ENCODE measurements at places on chromosomes 1 and 21.

- DNase-seq: no peak
Measured at GRCh38 chr1:78591971-78592370, 28.3 kb upstream of the IFI44L start.

- DNase-seq: no peak
Measured at GRCh38 chr1:12434174-12434573, 183.8 kb downstream of the DHRS3 start.

DNA sequence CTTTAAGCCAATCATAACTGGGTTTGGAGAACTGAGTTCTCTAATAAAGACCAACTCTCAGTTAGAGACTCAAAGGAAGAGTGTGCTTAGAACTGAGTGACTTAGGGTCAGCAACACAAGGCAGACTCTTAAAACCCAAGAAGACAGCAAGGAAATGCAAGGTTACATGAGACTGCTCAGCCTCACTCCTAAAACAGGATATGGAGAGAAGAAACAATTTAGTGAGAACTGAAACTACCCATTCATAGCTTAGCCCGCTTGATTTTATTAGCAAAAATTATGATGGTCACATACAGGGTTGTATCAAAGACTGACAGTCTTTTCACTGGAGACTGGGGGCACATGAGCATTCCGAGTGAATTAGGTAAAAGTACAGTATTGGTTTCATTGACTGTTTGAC is 78.9 kb upstream of the DMRTA2 start:
- no peak for DNase-seq

DNA sequence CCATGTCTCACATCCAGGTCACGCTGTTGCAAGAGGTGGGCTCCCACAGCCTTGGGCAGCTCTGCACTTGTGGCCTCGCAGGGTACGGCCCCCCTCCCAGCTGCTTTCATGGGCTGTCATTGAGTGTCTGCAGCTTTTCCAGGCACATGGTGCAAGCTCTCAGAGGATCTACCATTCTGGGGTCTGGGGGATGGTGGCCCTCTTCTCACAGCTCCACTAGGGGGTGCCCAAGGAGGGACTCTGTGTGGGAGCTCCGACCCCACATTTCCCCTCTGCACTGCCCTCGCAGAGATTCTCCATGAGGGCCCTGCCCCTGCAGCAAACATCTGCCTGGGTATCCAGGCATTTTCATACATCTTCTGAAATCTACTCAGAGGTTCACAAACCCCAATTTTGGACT is 219.4 kb downstream of the LRRC7 start:
- no peak for DNase-seq

- DNase-seq: no peak
Measured at GRCh38 chr1:40265919-40266318, 7.9 kb downstream of the ZMPSTE24 start.

DNA sequence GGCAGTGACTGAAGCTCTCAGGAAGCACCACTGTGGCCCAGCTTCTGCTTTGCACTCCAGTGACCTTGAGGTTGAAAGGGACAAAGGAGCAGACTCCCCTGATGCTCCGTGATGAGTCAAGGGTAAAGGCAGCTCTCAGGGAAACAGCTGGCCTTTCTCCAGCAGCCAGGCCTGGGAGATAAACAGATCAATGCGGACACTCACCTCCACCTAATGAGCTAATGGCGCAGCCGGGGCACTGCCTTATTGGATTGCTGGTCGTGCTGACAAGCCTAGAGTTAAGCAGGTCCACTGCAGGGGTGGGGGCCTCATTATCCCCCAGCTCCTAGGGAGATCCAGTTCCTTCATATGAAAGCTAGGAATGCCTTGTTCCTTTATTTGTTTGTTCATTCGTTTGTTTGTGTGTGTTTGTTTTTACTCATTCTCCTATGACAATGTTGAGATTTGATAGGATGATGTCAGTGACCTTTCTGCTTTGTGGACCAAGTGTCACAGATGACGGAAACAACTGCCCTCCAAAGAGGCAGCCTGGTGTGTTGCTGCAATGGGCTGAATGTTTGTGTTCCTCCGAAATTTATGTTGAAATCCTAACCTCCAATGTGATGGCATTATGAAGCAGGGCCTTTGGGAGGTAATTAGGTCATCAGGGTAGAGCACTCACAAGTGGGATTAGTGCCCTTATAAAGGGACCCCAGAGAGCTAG is 141.4 kb upstream of the BEND5 start:
- DNase-seq: no peak

GRCh38 chr1:156124557-156125483 is 10.3 kb downstream of the LMNA start:
- no peak for DNase-seq

DNA sequence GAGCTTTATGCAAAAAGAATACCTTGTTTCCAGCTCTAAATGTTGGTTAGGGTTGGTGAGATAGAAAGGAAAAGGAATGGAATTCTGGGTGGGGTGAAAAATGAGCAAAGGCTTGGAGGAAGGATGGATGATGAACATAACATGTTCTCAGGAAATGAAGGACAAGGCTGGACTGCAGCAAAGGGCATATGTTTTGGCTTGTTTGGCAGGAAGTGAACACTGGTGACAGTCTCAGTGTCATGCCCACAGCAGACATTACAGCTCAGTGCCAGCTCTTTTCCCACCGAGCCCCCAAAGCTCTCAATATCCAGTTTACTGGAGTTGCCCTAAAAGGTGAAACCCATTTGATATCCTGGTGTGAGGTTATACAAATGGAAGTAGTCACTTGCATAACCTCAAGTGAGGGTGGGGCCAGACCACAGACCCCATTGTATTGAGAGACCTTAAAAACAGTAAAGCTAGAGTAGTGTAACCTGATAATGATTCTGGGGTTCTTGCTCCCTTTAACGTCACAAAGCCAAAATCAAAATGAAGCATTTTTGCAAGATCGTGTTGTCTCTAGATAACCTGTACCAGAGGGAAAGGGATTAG is 270.6 kb downstream of the NFIA start:
- DNase-seq: no peak

DNA sequence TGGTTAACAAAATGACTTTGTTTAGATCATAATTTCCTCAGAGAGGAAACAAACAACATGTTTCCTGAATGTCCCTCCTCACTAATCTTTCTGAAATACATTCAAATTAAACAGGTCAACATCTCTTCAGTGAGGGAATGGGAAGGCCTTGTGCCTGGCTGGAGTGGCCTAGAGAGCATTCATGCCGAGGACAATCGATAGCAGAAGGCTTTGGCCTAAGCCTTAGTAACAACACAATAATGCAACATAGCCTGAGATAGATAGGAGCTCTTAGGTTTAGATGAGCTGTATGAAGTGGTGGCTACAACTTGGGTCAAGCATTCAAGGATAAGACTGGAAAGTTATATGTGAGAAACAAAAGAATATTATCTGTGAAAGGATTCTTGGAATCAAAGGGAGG is 37.4 kb downstream of the ILDR2 start:
- no peak for DNase-seq

GRCh38 chr1:169041366-169041765 is 65.1 kb upstream of the ATP1B1 start:
- peak; percentile 30 for DNase-seq

- no peak for DNase-seq
Measured at GRCh38 chr1:22893292-22893691, 79.4 kb downstream of the LACTBL1 start.

DNA sequence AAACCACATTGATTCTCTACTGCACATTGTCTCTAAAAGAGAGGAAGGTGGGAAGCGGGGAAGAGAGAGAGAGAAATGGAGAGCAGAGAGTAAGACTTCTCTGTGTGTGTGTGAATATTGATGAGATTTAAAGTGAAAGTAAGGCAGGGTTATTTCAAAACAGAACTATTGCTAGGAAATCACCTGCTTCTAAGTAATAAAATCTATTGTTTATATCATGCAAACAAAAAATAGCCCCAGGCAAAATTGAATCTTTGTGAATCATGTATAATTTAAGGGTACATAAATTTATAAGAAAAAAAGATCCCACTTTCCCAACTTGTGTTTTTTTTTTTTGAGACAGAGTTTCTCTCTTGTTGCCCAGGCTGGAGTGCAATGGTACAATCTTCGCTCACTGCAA is 1.2 kb upstream of the GBP7 start:
- no peak for DNase-seq

DNA sequence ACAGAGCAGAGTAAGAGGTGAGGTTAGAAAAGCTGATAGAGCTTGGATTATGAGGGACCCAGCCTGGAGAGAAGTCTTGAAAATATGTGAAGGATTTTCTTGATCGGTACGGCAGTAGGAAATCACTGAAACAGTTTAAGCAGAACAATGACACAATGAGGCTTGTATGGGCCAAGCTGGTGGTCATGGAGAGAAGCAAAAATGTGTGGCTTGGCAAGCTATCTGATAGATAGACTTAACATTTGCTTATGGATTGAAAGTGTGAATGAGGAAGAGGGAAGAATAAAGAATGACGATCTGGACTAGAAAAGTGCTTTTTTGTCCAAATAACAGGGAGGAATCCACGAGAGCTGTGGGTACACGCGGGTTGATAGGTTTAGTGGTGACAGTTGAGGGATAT is 15.4 kb upstream of the XPR1 start:
- no peak for DNase-seq

GRCh38 chr1:170730438-170730837 is 66.5 kb downstream of the PRRX1 start:
- DNase-seq: no peak

DNA sequence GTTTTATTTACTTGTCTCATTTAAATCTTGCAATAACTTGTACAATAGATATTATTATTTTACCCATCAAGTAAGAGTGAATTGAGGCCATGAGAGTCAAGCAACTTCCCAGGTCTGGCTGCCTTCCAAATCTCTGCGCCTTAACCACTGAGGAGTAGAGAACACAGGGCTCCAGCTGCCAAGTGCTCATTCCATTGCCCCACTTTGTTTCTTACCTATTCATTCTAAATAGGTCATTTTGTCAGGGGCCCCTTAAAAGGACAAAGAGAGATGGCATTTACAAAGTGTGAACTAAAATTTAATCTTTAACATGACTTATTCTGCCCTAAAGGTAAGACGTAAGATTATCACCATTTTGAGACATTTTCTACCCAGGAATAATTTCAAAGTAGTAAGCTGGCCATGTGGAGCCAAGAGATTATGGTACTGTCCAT is 3.5 kb downstream of the PPP1R15B start:
- no peak for DNase-seq

GRCh38 chr1:26922431-26922729 is 837 bp downstream of the NUDC start:
- DNase-seq: no peak

DNA sequence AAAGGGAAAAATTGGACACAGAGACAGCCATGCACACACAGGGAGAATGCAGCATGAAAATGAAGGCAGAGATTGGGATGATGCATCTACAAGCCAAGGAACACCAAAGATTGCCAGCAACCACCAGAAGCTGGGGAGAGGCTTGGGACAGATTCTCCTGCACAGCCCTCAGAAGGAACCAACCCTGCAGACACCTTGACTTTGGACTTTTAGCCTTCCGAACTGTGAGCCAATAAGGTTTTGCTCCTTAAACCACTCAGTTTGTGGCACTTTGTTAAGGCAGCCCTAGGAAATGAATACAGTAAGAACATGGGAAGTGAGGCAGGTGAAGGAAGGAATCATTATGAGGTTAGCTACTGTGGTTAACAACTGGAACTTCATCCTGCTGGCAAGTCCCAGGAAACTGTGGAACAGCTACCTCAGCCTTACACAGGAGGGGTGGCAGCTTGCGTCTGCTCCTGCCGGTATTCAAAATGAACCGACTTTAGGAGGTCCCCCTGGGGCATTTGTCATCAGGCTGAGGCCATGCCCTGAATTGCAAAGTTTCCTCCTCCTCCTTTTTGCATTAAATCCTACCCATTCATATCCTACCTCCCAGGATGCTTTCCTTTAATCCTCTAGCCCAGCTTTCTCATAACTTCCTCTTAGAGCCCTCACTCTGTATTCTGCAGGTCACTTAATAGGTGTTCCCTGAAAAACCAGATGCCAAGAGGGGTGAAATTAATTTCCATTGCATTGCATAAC is 15.4 kb downstream of the CD247 start:
- no peak for DNase-seq

Data from AML-193 (cell line).